Osteoblast (primary cell): ENCODE measurements at places on chromosomes 2 and 18. TPM values are rescaled to one million over a fixed set of nuclear protein-coding genes. Genes with fewer than 3 reads are reported as not detected.

The KCNE4 gene
- total RNA-seq = 37.6 and 40.4 TPM in 2 replicates

The ABHD1 gene
- total RNA-seq = under 0.01 TPM in 2 replicates

- DNase-seq = no peak
These were observed 156.6 kb downstream of the HAUS1 start for GRCh38 chr18:46260879-46261143.

DNA sequence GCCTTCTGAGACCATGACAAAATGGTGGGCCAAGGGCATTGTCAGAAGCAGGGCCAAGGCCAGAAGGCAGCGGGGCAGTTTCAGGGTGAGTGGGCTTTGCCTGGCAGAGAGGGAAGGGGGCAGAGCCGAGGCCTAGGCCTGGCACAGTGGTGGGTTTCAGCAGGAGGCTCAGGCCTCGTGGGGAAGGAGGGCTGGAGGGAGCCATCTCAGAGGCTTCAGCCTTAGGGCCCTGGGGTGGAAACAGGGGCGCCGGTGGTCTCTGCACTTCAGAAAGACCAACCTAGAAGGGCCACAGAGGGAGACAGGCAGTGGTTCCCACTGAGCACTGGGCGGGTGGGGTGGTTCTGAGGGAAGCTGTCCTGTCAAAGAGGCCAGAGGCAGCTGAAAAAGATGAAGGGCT is 58.0 kb upstream of the SMAD7 start:
- DNase-seq = peak; percentile 57

- DNase-seq = peak; percentile 91
These were observed 484 bp downstream of the APCDD1 start for GRCh38 chr18:10454681-10455557.

GRCh38 chr2:11540148-11540995 is 6.5 kb downstream of the GREB1 start:
- no peak for DNase-seq

DNA sequence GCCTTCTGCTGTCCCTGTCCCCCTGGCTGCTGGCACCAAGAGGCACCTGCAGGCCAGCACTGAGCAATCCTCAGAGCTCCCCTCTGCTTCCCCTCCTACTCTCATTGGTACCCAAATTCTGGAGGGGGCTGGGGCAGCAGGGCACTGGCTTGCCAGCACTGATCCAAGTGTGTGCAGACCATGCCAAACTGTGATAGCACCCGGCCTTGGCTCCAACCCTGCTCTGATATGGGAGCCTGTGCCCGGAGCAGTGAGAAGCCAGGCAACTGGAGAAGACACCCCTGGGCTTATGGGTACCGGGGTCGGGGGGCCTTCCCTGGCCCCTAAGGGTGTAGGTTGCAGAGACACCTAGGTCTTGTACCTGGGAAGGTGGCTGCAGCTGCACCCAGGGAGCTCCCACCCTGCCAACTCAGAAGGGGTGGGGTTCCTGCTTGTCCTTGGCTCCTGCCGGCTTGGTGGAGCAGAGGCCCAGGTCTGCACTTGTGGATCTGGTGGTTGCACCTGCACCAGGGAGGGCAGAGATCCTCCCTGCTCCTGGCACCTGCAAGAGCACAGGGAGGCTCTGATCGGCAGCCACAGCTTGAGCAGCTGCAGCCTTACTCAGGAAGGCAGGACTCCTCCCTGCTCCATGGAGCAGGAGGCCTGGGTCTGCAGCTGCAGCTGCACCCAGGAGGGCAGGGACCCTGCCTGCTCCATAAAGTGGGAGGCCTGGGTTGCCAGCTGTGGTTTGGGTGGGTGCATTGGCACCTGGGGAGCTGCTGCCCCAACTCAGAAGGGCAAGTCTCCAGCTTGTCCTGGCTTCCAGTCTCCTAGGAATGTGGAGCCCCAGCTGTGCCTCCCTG is 96.3 kb downstream of the BCL2L11 start:
- no peak for DNase-seq
